ENCODE measurements at places on chromosomes 11 and 22. TPM values are rescaled to one million over a fixed set of nuclear protein-coding genes. Genes with fewer than 3 reads are reported as not detected.
A peak's percentile ranks its signal among the peaks of the same experiment; 100 is the strongest.

GRCh38 chr11:46599340-46600193 is 5.7 kb upstream of the AMBRA1 start:
- DNase-seq = no peak

Gene CHRM1
- total RNA-seq = not detected

Gene MRPL49
- total RNA-seq = 36.2 TPM

Gene FOLR3
- total RNA-seq = not detected

DNA sequence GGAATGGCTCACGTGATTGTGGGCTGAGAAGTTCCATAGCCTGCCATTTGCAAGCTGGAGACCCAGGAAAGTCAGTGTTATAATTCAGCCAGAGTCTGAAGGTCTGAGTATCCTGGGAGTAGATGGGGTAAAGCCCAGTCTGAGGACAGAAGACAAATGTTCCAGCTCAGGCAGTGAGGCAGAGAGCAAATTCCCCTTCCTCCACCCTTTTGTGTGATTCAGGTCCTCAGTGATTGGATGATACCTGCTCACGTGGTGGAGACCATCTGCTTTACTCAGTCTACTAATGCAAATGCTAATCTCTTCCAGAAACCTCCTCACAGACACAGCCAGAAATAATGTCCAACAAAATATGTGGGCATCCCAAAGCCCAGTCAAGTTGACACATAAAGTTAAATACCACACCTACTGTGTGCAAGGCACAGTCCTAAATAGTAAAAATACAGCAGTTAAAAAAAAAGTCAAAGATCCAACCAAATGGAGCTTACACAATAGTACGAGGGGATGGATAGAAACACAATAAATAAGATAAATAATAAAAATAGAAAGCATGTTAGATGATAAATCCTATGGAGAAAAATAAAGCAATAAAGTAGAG is 13.2 kb upstream of the APOL6 start:
- no peak for DNase-seq

DNA sequence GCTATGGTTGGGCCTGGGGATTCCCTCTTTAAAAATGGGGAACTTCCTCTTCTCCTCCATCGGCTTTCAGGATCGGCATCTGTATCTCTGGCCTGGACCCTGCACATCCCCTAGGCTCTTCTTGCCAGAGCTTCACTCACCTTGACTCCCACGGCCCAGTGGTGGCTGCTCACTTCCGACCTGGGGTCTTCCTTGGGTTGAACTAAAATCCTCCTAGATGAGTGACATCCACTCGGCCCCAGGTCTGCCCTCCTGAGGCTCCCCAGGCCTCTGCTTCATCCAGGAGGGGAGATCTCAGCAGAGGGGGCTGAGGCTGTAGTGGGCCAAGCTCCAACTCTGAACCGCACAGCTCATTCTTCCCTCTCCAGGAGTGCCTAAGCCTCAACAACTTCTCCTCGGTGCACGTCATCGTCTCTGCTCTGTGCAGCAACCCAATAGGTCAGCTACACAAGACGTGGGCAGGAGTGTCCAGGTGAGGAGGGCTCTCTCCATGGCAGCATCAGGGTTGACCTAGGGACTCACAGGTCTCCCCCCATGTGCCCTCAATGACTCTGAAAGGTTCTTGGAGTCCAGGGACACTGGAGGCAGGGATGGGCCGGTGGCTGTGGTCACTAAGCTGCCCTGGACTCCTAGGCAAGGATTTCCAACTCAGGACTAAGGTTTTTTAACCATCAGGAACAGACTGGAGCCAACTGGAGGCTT is 3.3 kb downstream of the RGL4 start:
- no peak for DNase-seq

Gene KIAA0930
- total RNA-seq = 23.1 TPM

Gene GTPBP1
- 120 TPM for total RNA-seq

Gene HYLS1
- total RNA-seq = not detected

- no peak for DNase-seq
Observed at GRCh38 chr11:58334708-58335107, 24.2 kb downstream of the OR5B17 start.

Gene SERPING1
- 29.9 TPM for total RNA-seq

GRCh38 chr11:13114566-13115379 is 105.7 kb downstream of the RASSF10 start:
- no peak for DNase-seq

- DNase-seq = no peak
Observed at GRCh38 chr11:131822506-131822905, 452.1 kb downstream of the NTM start.

Gene SYT7
- 18.2 TPM for total RNA-seq

DNA sequence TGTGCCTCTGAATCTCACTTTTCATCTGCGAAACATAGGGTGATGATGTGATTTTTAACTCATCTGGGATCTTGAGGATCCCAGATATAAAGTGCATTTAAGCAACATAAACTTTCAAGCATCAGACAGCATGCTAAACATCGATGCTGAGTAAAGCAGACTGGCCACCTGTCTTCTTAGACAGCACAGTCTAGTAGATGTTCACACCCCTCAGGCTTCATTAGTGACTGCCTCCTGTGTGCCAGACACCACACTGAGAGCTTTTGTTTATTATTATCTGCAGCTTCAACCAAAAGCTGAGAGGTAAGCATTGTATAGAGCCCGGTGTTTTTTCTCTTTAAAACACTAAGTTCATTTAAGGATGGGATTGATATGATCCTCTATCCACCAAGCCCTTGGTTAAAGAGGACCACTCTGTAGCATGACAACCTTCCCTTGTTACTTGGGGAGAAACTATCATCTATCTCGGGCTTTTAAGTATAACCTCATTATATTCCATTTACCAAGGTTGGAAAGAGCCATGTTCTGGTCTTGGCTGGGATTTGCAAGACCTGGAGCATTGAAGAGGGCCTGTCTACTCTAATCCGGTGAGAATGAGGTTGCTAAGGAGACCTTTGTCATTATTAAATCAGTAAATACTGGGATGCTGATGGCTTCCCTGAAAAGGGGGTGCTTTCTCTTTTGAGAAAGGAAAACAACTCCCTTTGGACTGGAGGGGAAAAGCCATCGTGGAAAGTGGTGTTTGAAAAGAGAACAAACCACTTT is 114.2 kb upstream of the SEZ6L start:
- DNase-seq = no peak

DNA sequence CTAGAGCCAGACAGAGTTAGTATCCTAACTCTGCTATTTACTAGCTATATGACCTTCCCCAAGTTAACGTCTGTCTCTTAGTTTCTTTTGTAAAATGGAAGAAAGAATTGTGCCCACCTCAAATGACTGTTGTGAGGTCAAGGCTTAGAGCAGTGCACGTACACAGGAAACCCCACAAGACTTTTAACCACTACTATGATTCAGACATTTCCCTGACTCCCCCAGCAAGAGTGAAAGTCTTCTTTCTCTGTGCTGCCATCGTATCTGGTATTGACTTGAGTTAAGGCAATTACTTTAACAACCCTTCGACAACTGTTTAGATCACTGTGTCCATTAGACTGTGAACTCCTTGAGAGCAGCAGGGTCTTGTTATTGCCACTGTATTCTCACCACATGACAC is 2.6 kb upstream of the OR52W1 start:
- DNase-seq = no peak

DNA sequence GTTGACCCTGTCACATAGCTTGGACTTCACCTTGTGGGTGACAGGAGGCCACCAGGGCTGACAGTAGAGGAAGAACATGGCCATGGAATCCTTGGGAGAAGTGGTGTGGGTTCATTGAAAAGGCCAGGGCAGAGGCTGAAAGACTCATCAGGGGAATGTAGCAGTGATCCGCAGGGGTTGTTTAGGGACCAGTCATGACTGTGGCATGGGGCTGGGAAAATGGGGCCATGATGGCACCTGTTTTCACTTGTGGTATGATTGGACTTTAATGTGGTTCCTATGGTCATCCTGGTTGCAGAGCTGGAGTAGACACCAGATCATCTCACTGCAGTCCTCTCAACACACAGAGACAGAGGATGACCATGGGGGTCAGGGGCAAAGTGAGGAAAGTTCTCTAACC is 66.7 kb upstream of the MYEOV start:
- DNase-seq = no peak

GRCh38 chr22:30435674-30436126 is 10.1 kb downstream of the MTFP1 start:
- DNase-seq = no peak

DNA sequence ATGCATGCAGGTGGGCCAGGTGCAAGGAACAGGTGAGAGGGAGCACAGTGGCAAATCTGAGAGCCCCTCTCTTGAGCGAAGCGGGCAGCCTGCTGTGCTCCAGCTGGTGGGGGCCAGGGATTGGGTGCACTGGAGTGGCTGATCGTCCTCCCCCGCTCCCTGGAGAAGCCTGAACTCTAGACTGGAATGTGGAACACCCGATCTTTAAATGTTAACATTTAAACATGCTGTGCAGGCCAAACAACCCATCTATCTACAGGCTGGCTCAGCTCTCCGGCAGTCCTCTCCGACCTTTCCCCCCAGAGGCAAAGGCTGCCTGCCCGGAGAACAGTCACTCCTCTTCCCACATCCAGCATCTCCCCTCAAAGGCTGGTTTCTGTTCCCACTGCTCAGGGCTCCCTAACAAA is 5.1 kb downstream of the MRGPRF start:
- DNase-seq = no peak

Gene LMNTD2
- 16.5 TPM for total RNA-seq

- no peak for DNase-seq
Observed at GRCh38 chr11:11968511-11969280, 39.7 kb downstream of the DKK3 start.

GRCh38 chr11:123590296-123590912 is 64.0 kb downstream of the SCN3B start:
- peak; percentile 90 for DNase-seq

Gene HDAC10
- 119 TPM for total RNA-seq

GRCh38 chr11:18243783-18244362 is 4.6 kb downstream of the SAA2 start:
- peak; percentile 89 for DNase-seq

- DNase-seq = no peak
Observed at GRCh38 chr11:98587884-98588283, 432.9 kb upstream of the CNTN5 start.

DNA sequence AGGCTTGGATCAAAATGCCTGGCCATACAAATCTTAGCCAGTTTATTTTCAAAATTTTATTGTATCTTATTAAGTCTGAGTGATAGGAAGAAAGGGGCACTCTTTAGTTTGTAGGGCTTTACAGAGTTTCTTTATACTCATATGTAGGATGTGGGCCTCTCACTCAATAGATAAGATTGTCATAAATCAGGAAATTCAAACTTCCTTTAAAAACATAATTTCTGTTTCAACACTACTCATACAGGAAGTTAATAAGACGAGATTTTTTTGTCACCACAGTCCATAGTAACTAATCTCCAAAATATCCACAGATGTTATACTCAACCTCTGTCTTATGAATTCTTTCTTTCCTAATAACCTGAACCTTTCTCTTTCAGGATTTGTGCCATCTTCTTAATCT is 13.3 kb upstream of the OR56B4 start:
- no peak for DNase-seq

GRCh38 chr22:24584871-24585411 is 7.9 kb downstream of the LRRC75B start:
- no peak for DNase-seq

Gene ADAMTS15
- total RNA-seq = 5.8 TPM

DNA sequence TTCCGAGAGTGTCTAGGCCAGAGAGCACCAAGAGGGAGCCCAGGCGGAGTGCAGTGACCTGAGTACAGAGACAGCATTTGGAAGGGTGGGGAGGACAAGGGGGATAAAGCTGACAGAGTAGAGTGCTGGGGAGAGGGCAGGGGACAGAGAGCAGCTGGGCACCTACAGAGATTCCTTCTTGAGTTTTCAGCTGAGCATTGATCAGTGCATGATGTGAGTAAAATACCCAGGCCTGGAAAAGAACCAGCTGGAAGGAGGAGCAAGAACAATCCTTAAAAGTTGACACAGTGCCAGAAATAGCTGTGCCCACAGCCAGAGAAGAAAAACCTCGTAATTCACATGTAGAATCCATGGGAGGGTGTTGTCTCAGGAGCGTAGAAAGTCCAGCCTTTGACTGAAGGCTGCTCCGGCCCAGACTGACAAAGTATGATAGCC is 33.9 kb upstream of the PANX2 start:
- no peak for DNase-seq

- no peak for DNase-seq
Observed at GRCh38 chr11:130625578-130626306, 177.3 kb downstream of the ADAMTS15 start.

- DNase-seq = peak; percentile 83
Observed at GRCh38 chr22:38927033-38927781, 30.2 kb upstream of the APOBEC3A start.

DNA sequence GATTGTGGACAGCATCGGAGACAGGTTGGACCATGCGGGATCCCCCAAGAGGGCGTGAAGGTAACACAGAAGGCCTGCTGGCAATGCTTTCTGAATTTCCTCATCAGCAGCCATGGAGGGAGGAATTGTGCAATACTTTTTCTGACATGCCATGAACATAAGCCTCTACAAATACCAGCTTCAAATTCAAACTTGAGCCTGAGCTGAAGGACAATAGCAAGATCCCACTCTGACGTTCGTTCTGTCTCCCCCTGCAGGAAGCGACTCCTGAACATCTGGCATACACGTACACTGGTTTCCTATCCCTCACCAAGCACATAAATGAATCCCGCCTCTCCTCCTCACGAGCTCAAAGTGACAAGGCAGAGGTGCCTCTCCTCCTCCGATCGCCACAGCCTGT is 312.2 kb downstream of the BRD1 start:
- DNase-seq = no peak

GRCh38 chr11:104531075-104531474 is 367.1 kb upstream of the PDGFD start:
- DNase-seq = no peak

Gene APLNR
- total RNA-seq = 0.47 TPM

DNA sequence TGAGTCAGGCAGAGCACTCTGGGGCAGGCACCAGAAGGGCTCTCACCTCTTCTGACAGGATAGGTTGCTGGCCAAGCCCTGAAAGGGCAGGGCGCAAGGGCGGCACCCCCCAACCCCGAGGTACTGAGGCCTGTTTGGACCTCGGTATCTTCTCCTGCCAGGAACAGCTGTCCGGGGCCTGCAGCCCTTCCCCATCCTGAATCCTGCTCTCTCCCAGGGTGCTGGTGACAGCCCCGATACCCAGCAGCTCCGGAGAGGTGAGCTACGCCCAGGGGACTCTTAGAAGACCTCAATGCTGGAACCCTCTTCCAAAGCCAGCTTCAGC is 79.1 kb downstream of the PHF21B start:
- DNase-seq = no peak

GRCh38 chr11:1083621-1084551 is 9.2 kb downstream of the MUC2 start:
- no peak for DNase-seq

Gene OR51B4
- total RNA-seq = not detected

GRCh38 chr11:119602745-119603373 is 126.1 kb downstream of the NECTIN1 start:
- DNase-seq = no peak

GRCh38 chr11:74714904-74715303 is 16.3 kb downstream of the CHRDL2 start:
- DNase-seq = no peak

Gene TUBA8
- not detected for total RNA-seq

Gene TMEM132A
- total RNA-seq = 5.1 TPM

Data from Peyer's patch (tissue), 4 donors.